GM23338 (cell line): ENCODE measurements at places on chromosomes 1 and 21. TPM values are rescaled to one million over a fixed set of nuclear protein-coding genes. Genes with fewer than 3 reads are reported as not detected.

- no peak overlapping the region for H3K4me3 ChIP-seq
- no peak overlapping the region for H3K27ac ChIP-seq
- H3K4me1 ChIP-seq: no peaks in the 10 kb centered on the region
- no peak for DNase-seq
- H3K36me3 ChIP-seq: no peaks in the 10 kb centered on the region
- H3K27me3 ChIP-seq: no peaks in the 10 kb centered on the region
These were observed 36.4 kb downstream of the IGFN1 start for GRCh38 chr1:201226859-201227488.

GRCh38 chr1:192858456-192858855 is 49.6 kb downstream of the RGS2 start:
- H3K36me3 ChIP-seq: no peaks in the 10 kb centered on the region
- no peaks in the 10 kb centered on the region for H3K27me3 ChIP-seq
- H3K4me1 ChIP-seq: no peaks in the 10 kb centered on the region
- DNase-seq: no peak
- no peak overlapping the region for H3K27ac ChIP-seq
- no peak overlapping the region for H3K4me3 ChIP-seq

GRCh38 chr1:116952738-116953275 is 43.1 kb downstream of the PTGFRN start:
- no peaks in the 10 kb centered on the region for H3K27me3 ChIP-seq
- no peak overlapping the region for H3K4me3 ChIP-seq
- no peak overlapping the region for H3K27ac ChIP-seq
- H3K36me3 ChIP-seq: no peaks in the 10 kb centered on the region
- DNase-seq: no peak
- peaks cover 18% of the 10 kb centered on the region for H3K4me1 ChIP-seq

GRCh38 chr1:114671939-114672275 is 2.1 kb upstream of the DENND2C start:
- no peak overlapping the region for H3K4me3 ChIP-seq
- no peak overlapping the region for H3K27ac ChIP-seq
- H3K36me3 ChIP-seq: no peaks in the 10 kb centered on the region
- DNase-seq: no peak
- H3K4me1 ChIP-seq: 0 out of 2 replicates have a peak, but pooled peaks cover 4% of the 10 kb centered on the region
- peaks cover 26% of the 10 kb centered on the region; the same call in 1 of the 2 replicates for H3K27me3 ChIP-seq

GRCh38 chr1:231397886-231398671 is 24.0 kb downstream of the EGLN1 start:
- no peak for DNase-seq
- no peak overlapping the region for H3K27ac ChIP-seq
- H3K4me1 ChIP-seq: no peaks in the 10 kb centered on the region; the same call in 1 of the 2 replicates

DNA sequence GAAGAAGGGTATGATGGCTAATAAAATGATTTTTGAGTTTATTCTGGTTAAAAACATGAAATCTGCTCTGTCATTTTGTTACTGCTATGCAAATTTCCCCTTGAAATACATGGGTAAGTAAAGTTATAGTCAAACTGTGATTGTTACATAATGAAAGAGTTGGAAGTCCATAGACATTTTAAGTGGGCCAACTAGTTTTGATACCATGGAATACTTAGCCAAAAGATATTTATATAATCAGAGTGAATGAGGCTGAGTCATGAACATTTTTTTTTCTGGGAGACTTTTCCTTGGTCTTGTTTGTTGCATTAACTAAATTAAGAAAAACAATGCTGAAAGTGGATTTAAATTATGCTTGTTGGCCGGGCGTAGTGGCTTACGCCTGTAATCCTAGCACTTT is 58.2 kb upstream of the MPC2 start:
- DNase-seq: no peak
- H3K36me3 ChIP-seq: peaks cover 8% of the 10 kb centered on the region; the same call in 1 of the 2 replicates
- no peak overlapping the region for H3K4me3 ChIP-seq

GRCh38 chr1:101257500-101258325 is 20.9 kb downstream of the S1PR1 start:
- no peaks in the 10 kb centered on the region for H3K36me3 ChIP-seq
- no peak for DNase-seq
- no peak overlapping the region for H3K4me3 ChIP-seq
- no peak overlapping the region for H3K27ac ChIP-seq
- H3K4me1 ChIP-seq: peaks cover 11% of the 10 kb centered on the region
- no peaks in the 10 kb centered on the region for H3K27me3 ChIP-seq

GRCh38 chr1:160675641-160676410 is 29.0 kb upstream of the SLAMF1 start:
- H3K27me3 ChIP-seq: no peaks in the 10 kb centered on the region
- H3K4me1 ChIP-seq: peaks cover 43% of the 10 kb centered on the region

- H3K27me3 ChIP-seq: peaks cover 34% of the 10 kb centered on the region
- no peak overlapping the region for H3K4me3 ChIP-seq
- no peak for DNase-seq
- no peaks in the 10 kb centered on the region; the same call in 1 of the 2 replicates for H3K4me1 ChIP-seq
These were observed 26.2 kb downstream of the HEYL start for GRCh38 chr1:39613250-39613649.

GRCh38 chr1:168141871-168142385 is 5.2 kb upstream of the GPR161 start:
- peaks cover 12% of the 10 kb centered on the region for H3K4me1 ChIP-seq
- no peaks in the 10 kb centered on the region for H3K36me3 ChIP-seq
- H3K27me3 ChIP-seq: peaks cover 14% of the 10 kb centered on the region
- no peak for DNase-seq

DNA sequence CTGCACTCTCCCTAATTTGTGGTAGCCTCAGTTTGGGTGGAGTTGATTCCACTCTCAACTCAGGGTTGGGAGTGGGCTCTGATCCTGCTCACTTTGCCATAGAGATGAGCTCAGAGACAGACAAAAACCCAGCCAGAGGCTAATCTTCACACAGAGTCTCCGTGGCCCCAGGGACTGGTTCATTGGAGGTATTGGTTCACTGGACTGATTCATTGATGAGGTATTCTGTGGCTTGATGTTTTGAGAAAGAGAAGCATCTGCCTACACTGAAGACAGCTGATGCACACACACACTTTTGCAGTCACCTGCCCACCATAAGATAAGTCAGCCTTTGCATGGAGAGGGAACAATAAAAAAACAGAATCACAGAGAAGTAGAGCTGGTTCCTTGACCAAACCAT is 183.8 kb downstream of the AJAP1 start:
- DNase-seq: no peak
- no peak overlapping the region for H3K27ac ChIP-seq
- H3K36me3 ChIP-seq: no peaks in the 10 kb centered on the region
- H3K4me1 ChIP-seq: no peaks in the 10 kb centered on the region

DNA sequence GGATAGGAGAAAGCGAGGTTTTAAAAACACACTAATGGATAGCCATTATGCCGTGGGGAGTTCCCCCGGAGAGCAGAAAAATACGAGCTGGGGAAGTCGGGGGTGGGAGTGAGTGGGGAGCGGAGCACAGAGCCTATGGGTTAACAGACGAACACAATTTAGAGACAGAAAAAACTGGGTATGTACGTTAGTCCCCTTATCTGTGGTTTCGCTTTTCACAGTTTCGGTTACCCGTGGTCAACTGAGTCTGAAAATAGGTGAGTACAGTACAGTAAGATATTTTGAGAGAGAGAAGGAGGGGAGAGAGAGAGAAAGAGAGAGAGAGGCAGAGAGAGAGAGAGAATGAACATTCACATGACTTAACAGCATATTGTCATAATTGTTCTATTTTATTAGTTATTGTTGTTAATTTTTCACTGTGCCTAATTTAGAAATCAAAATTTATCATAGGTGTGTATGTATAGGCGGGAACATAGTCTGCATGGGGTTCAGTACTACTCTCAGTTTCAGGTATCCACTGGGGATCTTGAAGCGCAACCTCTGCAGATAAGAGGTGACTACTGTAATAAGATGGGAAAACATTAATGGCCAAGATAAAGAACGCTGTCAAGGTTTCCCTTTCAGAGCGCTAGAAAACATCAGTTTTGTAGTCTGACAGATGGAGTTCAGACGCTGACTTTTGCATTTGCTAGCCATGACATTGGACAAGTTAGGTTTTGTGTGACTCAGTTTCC is 125.6 kb upstream of the LMO4 start:
- peaks cover 7% of the 10 kb centered on the region for H3K4me1 ChIP-seq
- no peaks in the 10 kb centered on the region for H3K36me3 ChIP-seq
- no peak overlapping the region for H3K27ac ChIP-seq
- no peak for DNase-seq
- no peak overlapping the region for H3K4me3 ChIP-seq
- no peaks in the 10 kb centered on the region for H3K27me3 ChIP-seq

DNA sequence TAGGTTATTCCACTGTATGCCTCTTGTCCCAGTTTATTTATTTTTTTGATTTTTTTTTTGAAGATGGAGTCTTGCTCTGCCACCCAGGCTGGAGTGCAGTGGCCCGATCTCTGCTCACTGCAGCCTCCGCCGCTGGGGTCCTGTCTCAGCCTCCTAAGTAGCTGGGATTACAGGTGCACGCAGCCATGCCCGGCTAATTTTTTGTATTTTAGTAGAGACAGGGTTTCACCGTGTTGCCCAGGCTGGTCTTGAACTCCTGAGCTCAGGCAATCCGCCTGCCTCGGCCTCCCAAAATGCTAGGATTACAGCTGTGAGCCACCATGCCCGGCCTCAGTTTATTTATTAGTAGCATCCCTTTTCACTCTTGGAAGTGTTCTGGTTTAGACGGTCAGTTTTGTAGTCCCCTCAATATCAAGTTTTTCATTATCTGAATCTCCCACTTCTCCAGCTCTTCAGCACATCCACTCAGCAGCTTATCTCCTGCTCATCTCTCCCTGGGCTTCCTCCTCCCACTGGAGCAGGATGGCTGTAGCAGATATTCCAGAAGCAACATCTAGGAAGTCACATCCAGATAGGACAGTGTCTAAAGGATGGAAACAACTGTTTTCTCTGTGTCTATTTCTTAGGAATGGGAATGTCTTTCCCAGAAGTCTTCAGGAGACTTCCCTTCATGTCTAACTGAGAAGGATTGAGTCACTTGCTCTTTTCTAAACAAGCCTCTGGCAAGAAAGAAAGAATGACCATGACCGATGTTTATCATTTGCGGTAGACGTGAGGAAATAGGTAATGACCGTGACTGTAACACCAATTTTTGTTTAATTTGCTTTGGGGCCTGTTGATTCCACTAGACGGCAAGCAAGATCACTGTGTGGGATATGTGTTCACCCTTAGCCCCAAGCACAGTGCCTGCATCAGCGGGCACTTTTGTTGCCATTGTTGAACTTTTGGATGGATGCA is 14.4 kb downstream of the CCDC190 start:
- DNase-seq: no peak
- no peaks in the 10 kb centered on the region for H3K27me3 ChIP-seq
- no peaks in the 10 kb centered on the region for H3K36me3 ChIP-seq
- H3K4me1 ChIP-seq: no peaks in the 10 kb centered on the region; the same call in 1 of the 2 replicates
- no peak overlapping the region for H3K4me3 ChIP-seq

DNA sequence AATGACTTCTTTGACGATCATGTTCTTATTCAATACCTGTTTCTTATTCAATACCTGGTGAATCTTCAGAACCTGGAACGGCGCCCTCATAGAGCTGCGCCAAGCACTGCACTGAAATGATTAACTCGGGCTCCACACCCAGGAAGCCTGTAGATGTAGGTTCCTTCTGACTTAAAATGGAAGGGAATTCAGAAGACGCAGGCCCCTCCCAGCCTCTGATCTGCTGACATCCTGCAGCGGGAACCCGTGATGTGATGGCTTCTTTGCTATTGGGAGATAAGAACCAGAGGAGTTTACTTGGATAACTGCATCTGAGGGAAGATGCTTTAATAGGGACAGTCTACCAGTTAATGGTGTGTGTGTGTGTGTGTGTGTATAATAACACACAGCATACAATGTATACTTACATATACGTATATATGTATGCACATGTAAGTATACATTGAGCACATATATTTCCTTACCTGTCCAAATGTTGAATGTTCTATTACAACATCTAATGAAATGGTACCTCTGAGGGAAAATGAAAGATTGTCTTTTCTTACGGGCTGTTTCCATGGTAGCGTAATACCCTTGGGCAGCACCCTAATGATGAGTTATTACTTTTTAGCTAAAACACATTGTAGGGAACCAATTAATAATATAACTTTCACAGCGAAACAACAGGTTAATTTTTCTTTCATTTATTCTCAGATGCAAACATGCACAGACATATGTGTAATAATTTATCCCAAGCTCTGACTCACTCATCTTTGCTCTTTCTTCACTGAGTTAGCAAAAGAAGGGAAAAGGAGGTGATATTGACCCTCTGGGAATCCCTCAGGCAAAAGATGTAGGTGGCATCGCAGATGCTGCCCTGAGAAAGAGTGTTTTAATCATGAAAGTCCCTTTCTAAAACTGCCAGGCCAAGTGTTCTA is 379.8 kb downstream of the SIPA1L2 start:
- no peaks in the 10 kb centered on the region for H3K36me3 ChIP-seq
- no peak overlapping the region for H3K27ac ChIP-seq
- DNase-seq: peak; percentile 50
- peaks cover 78% of the 10 kb centered on the region for H3K27me3 ChIP-seq
- H3K4me1 ChIP-seq: peaks cover 33% of the 10 kb centered on the region

The LGR6 gene
- 0.58 and 0.66 TPM in 2 replicates for total RNA-seq

The EDARADD gene
- total RNA-seq: 3.1 and 4.4 TPM in 2 replicates

The KCNC4 gene
- total RNA-seq: 10.5 and 10.7 TPM in 2 replicates

The GPR37L1 gene
- total RNA-seq: 0.21 TPM in 1 of 2 replicates, not detected in the other

The HOOK1 gene
- total RNA-seq: 27.6 and 28.6 TPM in 2 replicates

The CCDC17 gene
- 1.0 and 2.2 TPM in 2 replicates for total RNA-seq

The F13B gene
- not detected in 2 replicates for total RNA-seq
